Osteoblast (primary cell): ENCODE measurements at places on chromosomes 6 and 20. TPM values are rescaled to one million over a fixed set of nuclear protein-coding genes. Genes with fewer than 3 reads are reported as not detected.

GRCh38 chr6:81766482-81767069 is 14.1 kb upstream of the TENT5A start:
- peak overlapping the region; percentile 89 for H3K27ac ChIP-seq
- H3K4me1 ChIP-seq: peaks cover 51% of the 10 kb centered on the region
- H3K27me3 ChIP-seq: no peaks in the 10 kb centered on the region
- H3K4me3 ChIP-seq: peak overlapping the region; percentile 31

GRCh38 chr6:11233673-11234573 is 1.5 kb upstream of the NEDD9 start:
- H3K27ac ChIP-seq: no peak overlapping the region
- H3K27me3 ChIP-seq: no peaks in the 10 kb centered on the region
- no peak overlapping the region for H3K4me3 ChIP-seq
- no peaks in the 10 kb centered on the region for H3K36me3 ChIP-seq
- H3K4me1 ChIP-seq: peaks cover 20% of the 10 kb centered on the region
- DNase-seq: no peak

GRCh38 chr6:1817033-1817761 is 207.5 kb downstream of the FOXC1 start:
- no peak for DNase-seq
- no peaks in the 10 kb centered on the region for H3K36me3 ChIP-seq
- H3K27me3 ChIP-seq: no peaks in the 10 kb centered on the region
- peaks cover 31% of the 10 kb centered on the region for H3K4me1 ChIP-seq
- no peak overlapping the region for H3K4me3 ChIP-seq
- no peak overlapping the region for H3K27ac ChIP-seq

GRCh38 chr6:137358273-137358672 is 135.9 kb downstream of the OLIG3 start:
- H3K27me3 ChIP-seq: no peaks in the 10 kb centered on the region
- no peak overlapping the region for H3K4me3 ChIP-seq
- H3K4me1 ChIP-seq: no peaks in the 10 kb centered on the region

DNA sequence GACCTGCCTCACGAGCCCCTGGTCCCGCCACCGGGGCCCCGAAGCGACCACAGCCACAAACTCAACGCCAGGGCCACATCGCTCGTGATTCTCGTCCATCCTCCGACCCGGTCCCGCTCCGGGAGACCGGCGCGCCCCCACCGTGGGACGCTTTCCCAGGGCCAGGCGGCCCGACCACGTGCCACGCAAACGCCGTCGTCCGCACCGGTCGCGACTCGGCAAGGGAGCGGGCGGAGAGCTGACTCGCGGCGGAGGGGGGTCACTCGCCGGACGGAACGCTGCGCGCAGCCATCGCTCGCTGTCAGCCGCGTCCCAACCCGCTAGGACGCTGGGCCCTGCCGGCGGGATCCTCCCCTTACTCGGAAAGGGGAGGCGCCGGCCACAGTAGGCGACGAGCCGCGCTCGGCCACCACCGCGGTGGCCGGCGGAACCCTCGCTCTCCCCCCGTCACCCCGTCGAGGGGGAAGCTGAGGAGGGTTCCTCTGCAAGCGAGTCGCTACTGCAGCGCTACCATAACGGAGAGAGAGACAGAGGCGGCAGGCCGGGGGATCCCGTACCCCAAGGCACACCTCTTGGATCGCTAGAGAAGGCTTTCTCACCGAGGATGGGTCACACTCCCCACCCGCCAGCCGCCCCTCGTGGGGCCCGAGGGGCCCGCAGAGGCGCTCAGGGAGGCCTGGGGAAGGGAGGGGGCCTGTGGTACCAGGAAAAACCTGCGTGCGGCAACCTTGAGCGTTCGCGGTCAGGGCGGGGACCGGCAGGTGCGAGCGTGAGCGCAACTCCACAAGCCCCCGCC is 511.8 kb upstream of the ZNF337 start:
- H3K36me3 ChIP-seq: no peaks in the 10 kb centered on the region
- peak overlapping the region; percentile 56 for H3K4me3 ChIP-seq
- no peaks in the 10 kb centered on the region for H3K4me1 ChIP-seq
- H3K27me3 ChIP-seq: peaks cover 44% of the 10 kb centered on the region
- DNase-seq: peak; percentile 80

GRCh38 chr6:26068036-26068435 is 19.2 kb upstream of the HFE start:
- H3K36me3 ChIP-seq: no peaks in the 10 kb centered on the region
- no peak for DNase-seq
- no peak overlapping the region for H3K4me3 ChIP-seq
- no peak overlapping the region for H3K27ac ChIP-seq

- no peaks in the 10 kb centered on the region for H3K27me3 ChIP-seq
- H3K36me3 ChIP-seq: peaks cover 16% of the 10 kb centered on the region
- H3K4me1 ChIP-seq: no peaks in the 10 kb centered on the region
Observed at GRCh38 chr6:39904946-39905639, 29.2 kb downstream of the MOCS1 start.

GRCh38 chr20:46583411-46584214 is 33.2 kb upstream of the OCSTAMP start:
- no peak for DNase-seq
- H3K27ac ChIP-seq: no peak overlapping the region
- H3K4me3 ChIP-seq: no peak overlapping the region
- no peaks in the 10 kb centered on the region for H3K36me3 ChIP-seq

- peak overlapping the region; percentile 18 for H3K27ac ChIP-seq
- H3K4me1 ChIP-seq: peaks cover 12% of the 10 kb centered on the region
- no peaks in the 10 kb centered on the region for H3K27me3 ChIP-seq
- DNase-seq: peak; percentile 91
- H3K4me3 ChIP-seq: peak overlapping the region; percentile 76
- peaks cover 13% of the 10 kb centered on the region for H3K36me3 ChIP-seq
Observed at GRCh38 chr6:33212857-33213165, 4.5 kb downstream of the RING1 start.

DNA sequence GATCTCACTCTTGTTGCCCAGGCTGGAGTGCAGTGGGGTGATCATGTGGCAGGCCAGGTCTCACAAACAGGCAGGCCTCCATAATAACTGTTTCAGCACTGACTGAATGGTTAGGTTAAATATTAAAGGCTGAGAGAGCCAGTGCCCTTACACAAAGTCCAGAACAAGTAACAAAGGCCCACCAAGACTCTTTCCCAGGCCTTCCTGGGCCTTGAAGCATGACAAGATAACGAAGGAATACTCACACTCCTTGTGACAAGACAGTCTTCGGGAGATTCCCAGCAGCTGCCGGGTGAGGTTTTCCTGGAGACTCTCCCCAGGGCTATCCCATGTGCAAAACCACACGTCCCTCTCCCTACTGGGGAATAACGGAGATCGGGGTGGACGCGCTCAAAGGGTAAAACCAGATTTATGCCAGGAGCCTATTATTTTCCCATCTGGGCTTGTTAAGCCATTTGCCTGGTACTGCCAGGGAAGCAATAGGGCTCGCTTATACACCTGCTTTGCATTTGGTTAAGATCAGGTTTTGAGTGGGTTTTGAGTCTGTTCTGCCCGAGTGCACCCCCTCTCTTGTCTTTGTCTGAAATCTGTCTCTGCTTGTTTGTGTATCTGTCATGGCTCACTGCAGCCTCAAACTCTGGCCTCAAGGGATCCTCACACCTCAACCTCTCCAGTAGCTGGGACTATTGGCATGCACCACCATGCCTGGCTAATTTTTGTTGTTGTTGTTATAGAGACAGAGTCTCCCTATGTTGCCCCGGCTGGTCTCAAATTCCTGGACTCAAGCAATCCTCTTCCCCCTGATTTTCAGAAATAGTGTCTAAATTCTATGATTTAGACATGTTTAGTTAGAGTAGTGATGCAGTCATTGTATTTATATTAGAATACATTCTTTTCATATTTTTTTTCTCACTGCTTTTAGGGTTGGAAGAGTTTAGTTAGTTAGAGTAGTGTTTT is 1.4 kb upstream of the ENPP3 start:
- no peaks in the 10 kb centered on the region for H3K4me1 ChIP-seq
- H3K27ac ChIP-seq: no peak overlapping the region
- H3K36me3 ChIP-seq: no peaks in the 10 kb centered on the region
- peak; percentile 17 for DNase-seq

PRDM13 gene
- total RNA-seq: not detected in 2 replicates

TUBB1 gene
- not detected in 2 replicates for total RNA-seq
